Mesothelial cell of epicardium (in vitro differentiated cells): ENCODE measurements at places on chromosomes 5 and 9.
A peak's percentile ranks its signal among the peaks of the same experiment; 100 is the strongest.

DNA sequence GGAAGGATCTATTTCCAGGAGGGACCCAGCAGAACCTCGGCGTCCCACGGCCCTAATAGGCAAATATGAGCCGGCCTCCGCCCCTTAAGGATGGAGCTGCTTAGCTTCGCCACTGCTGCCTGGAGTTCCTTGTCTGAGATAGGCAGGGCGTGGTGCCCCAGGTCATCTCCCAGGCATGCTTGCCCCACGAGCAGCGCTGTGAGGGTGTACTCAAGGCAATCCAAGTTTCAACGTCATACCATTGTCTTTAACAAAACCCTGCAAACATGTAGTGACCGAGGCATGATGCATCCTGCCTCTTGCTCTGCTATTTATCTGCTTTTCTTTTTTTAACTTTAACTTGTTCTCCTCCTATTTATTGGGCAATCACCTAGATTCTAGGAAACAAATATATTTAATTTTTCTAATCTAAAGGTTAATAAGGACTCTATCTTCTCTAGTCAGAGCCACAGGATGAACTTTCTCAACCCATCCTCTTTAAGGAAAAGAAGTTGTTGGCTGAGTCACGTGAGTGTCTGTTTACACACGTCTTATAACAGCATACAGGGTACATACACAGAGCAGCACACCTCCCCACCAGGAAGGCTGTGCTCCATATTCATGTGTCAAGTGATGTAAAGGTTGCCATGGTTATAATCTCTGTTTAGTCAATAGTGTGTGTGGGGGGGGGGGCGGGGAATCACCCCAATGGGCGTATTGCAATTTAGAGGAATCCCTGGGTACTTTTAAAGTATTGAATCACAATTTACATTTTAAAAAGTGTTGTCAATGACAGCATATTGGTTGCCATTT lies 27.3 kb upstream of the ZSWIM6 start:
- DNase-seq = no peak

DNA sequence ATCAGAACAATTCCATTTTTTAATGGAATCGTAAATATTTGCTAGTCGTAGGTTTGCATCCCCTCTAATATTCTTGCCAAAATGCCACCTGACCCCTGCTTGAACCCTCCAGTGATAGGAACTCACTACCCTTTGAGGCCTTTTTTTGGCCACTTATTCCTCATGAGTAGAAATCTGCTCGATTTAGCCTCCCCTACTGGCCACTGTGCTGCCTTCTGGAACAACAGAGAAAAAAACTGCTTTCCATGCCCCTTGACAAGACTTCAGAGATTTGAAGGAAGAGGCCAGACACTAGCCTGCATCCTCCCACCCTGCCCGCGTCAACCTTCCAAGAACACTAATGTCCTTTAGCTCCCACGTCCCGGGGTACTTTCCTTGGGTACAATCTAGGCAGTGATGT lies 4.1 kb downstream of the CCDC69 start:
- DNase-seq = no peak

- DNase-seq = no peak
These were observed 258.4 kb upstream of the TAS2R1 start for GRCh38 chr5:9888501-9888901.

- DNase-seq = no peak
These were observed 93.4 kb downstream of the NRG2 start for GRCh38 chr5:139949710-139950109.

DNA sequence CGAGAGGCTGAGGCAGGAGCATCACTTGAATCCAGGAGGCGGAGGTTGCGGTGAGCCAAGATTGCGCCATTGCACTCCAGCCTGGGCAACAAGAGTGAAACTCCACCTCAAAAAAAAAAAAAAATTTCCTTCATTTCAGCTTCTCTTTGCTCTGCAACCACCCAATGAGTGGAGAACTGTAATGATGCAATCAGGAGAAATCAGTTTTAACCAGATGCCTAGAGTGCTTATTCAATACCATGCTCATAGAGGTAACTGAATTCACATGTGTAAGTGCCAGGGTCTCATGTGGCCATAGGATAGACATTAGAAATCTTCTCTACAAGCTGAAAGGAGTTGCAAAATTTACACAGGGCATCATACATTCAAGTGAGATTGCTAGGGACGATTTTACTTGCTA lies 70.6 kb downstream of the HMHB1 start:
- no peak for DNase-seq

GRCh38 chr5:145852990-145853389 lies 17.8 kb upstream of the PRELID2 start:
- no peak for DNase-seq

- no peak for DNase-seq
These were observed 216.9 kb upstream of the TLX3 start for GRCh38 chr5:171092194-171092593.

- DNase-seq = no peak
These were observed 10.0 kb downstream of the CRB2 start for GRCh38 chr9:123365881-123366528.

GRCh38 chr5:125109293-125109692 lies 362.9 kb upstream of the ZNF608 start:
- no peak for DNase-seq

- DNase-seq = no peak
These were observed 10.9 kb downstream of the DNLZ start for GRCh38 chr9:136352682-136353081.

DNA sequence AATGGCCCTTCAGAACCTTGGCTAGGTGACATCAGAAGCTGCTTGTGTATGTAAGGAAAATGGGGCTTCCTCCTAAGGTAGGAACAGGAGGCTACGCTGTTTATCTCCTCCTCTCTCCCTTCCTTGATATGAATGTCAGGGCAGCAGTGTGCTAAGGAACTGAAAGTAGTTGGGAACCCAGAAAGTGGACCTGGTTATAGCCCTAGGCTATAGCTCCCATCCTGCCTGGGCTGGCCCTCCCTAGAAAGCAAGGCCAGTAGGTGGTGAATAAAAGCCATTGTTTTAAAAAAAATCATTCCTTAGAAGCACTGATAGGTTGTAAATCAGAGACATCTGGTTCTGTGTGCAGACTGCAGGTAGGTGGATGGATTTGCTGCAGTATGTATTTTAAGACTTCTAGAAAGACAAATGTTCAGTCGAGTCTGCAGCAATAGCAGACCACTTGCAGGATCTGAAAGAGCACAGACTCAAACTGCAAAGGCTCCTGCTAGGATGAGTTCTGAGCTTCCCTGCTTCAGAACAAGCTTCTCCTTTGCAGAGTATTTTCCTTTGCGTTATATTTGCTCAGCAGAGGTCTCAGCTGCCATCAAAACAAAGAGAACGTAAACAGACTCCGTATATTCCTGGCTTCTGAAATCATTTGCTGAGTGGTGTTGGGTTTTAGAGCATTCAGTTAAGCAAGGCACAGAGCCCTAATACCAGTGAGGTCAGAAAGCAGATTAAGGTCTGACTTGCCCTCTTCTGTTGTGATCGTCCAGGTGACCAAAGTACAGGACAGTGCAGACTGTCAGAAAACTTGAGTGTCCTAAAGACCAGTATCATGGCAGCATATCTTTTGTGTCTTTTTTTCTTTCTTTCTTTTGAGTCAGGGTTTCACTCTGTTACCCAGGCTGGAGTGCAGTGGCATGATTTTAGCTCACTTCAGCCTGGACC lies 20.1 kb upstream of the CFAP157 start:
- DNase-seq = no peak

DNA sequence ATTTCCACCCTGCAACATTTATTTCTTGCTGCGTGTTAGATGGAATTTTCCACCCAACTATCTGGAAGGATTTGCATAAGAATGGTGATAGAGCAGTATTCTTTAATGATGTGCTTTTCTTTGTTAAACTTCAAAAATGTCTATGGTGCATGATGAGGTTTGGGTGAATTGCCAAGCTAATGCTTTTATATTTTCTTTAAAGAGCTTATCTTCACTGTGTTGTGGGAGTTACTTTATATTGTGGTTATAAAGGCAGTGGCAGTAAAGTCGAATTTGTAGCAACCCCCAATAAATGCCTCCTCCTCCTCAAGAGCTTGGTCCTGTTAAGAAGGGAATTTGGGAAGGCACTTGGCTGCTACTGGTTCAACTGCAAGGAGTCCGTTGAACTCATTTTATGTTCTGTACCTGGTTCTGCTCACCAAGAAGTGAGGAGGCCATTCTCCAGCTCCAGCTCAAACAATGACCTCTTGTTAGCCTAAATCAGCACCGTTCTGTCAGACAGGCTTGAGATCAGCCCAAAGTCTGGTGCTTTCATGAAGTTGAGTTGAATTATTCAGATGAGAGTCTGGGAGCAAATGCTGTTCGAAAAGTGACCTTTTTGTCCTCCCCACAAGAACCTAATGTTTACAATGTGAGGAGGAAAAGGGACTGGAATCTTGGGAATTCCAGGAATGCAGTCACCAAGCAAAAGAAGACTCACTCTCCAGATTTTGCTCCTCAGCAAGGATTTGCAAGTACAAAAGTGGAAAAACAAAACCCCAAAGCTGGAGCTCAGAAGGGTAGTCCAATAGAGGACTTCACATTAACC lies 217.0 kb downstream of the TMEM38B start:
- no peak for DNase-seq

DNA sequence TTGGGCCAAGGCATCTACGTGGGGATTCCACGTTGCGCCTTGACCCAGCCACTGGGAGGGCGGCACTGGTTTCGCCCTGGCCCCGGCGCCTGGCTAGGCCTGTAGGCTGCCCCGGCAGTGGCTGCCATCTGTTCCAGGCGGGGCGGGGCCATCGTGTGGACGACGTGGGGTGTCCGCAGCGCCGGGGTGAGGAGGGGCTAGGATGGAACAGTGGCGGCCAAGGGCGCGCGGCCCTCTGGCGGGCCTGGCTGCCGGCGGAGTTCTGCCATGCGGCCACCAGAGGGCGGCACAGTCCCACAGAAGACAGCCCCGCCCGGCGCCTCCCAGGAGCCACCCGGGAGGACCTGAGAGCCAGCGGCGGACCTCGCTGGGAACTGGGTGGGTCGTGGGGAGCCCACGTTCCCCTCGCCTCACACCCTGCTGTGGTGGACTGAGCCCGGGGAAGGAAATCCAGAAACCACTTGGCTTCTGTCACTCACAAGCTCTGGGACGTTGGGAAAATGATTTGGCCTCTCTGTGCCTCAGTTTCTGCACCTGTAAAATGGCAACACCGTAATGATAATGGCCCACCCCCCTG lies 22.6 kb upstream of the RAPGEF1 start:
- peak; percentile 90 for DNase-seq

GRCh38 chr9:38126730-38127129 lies 57.7 kb upstream of the SHB start:
- no peak for DNase-seq

- no peak for DNase-seq
These were observed 22.3 kb downstream of the ORM2 start for GRCh38 chr9:114351932-114352331.

- DNase-seq = no peak
These were observed 223.0 kb upstream of the MPDZ start for GRCh38 chr9:13502484-13502883.

- no peak for DNase-seq
These were observed 60.0 kb downstream of the MAP1B start for GRCh38 chr5:72167257-72167656.

DNA sequence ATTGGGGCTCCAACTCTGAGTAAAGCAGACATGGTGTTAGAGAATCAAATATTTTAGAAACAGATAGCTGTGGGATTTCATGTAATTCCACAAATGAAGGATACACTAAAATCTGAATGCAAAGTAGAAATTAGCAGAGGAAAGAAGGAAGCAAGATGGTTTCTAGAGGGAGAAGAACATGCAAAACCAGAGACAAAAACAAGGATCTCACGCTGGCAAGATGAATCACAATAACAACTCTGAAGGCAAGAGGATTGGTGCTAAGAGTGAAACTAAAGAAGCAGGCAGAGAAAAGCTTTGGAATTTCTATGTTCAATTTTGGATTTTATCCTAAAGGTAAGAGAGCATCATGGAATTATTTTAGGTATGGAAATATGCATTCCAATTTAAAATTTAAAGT lies 857.2 kb upstream of the COX7C start:
- no peak for DNase-seq

DNA sequence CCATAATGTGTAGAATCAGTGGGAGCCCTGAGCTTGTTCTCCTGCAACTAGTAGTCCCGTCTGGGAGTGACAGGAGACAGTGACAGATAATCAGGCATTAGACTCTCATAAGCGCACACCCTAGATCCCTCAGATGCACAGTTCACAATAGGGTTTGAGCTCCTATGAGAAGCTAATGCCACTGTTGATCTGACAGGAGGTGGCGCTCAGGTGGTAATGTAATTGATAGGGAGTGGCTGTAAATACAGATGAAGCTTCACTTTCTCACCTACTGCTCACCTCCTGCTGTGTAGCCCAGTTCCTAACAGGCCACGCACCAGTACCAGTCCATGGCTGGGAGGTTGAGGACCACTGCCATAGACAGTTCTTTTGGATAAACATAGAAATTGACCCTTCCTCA lies 188.7 kb downstream of the ROR2 start:
- no peak for DNase-seq

DNA sequence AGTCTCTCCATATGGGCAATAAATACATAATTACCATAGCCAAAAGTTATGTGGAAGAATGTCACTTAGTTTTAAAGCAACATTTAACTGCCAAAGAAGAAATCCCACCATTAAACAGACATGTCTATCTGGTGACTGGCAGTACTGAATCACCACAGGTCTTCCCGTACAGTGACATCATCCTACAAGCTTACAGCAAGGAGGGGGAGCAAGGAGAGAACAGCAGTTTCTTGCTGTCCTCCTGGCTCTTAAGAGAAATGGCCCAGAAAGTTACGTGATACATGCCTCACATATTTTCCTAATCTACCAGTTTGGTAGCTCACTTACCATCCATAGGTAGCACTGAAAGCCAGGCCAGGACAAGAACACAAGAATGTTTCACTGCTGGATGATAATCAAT lies 671.0 kb downstream of the DMRTA1 start:
- no peak for DNase-seq

DNA sequence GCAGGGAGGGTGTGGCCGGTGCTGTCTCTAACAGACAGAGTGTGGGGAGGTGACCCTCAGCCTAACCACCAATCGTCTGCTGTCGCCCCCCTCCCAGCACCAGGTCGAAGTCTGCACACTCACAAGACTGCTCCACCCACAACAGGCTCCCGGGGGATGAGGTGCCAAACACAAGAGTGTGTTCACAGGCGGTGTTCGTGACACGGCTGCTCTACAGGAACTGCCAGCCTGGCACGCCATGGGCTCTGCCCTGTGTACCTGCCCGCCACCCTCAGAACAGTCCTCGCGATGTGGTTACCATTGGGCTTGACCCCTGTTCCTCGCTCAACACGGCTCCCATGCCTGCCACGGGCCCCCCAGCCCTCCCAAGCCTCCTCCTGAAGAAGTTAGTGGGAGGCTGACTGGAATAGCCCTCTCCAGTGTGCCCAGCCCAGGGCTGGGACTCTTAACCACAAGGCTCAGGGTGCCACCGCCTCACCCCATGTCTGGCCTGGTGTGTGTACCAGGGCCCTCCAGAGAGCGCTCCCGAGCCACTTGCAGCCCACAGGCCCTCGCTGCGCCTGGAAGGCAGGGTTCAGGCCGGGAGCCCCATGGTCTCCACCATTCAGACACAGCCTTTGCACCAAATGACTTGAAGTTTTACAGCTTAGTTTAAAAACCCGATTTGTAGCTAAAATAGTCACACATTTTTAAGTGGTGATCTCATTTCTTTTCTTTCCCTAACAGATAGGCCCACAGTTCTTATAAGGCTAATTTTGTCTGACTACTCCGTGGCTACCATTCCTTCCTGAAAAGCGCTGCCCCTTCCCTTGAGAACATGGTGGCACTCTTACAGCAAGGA lies 102.5 kb downstream of the CAMSAP1 start:
- no peak for DNase-seq
